ENCODE measurements at places on chromosomes 5 and 9.

DNA sequence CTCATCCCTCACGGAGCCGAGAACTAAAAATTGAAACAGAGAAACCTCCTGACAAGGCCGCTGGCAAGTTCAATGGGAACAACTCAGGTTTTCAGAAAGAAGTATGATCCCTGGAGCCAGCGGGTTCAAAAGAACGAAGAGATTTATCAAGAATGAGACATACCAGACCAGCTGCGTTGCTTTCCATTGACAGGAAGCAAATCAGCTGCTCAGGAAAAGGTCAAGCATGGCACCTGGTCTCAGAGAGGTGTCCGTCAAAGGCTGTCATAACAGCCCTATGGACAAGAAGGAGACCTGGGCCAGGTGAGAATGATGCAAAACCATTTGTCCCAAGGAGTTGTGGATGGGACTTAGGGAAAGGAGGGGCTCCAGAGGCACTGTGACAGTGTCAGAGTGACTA is 34.9 kb upstream of the GNE start:
- no peak for DNase-seq

DNA sequence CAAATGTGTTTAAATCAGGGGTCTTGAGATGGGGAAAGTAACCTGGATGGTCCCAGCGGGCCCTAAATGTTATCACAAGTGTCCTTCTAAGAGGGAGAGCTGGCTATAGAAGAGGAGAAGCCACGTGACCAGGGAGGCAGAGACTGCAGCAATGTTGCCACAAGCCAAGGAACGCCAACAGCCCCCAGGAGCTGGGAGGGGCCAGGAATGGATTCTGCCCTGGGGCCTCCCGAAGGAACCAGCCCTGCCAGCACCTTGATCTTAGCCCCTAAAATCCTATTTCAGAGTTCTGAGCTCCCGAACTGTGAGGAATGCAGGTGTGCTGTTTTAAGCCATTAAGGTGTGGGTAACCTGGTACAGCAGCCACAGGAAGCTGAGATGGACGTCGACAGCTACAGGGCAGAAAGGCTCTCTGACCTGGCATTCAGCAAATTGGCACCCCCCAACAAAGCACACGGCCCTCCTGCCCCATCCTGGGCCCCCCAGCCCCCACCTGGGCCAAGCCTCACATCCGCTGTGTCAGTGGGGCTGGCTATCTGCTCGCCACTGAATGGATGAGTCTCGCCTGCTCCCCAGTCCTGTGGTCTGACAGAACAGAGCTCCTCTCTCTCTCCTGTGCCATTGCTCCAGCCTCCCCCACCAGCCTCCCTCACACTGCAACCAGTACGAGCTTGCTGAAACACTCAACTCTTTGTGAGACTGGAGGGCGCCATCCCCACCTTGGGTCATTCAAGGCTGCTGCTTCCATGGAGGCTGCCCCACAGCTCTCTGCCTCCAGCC is 78.8 kb downstream of the ADAMTS2 start:
- no peak for DNase-seq

DNA sequence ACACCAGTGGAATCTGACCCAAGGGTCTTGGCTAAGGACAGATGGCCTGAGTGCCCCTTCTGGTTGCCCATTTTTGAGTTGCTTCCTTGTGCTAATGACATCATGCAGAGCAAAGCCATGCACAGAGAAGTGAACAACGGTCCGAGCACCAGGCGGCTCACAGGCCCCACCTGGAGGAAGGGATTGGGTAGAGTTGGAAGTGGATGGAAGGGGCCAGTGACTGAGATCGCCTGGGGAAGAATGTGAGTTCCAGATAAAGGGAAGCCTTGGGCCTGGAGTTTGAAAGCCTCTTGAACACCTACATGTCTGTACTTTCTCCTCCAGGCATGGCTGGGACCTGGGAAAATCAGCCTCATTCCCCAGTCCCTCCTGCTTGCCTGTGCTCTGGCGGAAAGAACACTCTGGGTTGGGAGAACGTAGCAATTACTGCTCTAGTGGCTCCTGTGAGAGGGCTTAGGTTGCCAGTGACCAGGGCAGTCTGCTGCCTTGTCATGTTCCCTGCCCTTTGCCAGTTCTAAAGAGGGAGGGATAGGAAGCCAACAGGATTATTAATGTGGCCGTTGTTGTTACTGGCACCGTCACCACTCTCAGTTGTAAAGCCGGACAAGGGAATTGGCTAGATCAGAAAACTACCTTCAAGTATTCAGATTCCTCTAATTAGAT is 62.5 kb upstream of the PTPN3 start:
- no peak for DNase-seq

- no peak for DNase-seq
Observed at GRCh38 chr5:89229331-89230070, 346.5 kb upstream of the MEF2C start.

- peak; percentile 26 for DNase-seq
Observed at GRCh38 chr9:91948597-91949391, 1.2 kb downstream of the ROR2 start.

DNA sequence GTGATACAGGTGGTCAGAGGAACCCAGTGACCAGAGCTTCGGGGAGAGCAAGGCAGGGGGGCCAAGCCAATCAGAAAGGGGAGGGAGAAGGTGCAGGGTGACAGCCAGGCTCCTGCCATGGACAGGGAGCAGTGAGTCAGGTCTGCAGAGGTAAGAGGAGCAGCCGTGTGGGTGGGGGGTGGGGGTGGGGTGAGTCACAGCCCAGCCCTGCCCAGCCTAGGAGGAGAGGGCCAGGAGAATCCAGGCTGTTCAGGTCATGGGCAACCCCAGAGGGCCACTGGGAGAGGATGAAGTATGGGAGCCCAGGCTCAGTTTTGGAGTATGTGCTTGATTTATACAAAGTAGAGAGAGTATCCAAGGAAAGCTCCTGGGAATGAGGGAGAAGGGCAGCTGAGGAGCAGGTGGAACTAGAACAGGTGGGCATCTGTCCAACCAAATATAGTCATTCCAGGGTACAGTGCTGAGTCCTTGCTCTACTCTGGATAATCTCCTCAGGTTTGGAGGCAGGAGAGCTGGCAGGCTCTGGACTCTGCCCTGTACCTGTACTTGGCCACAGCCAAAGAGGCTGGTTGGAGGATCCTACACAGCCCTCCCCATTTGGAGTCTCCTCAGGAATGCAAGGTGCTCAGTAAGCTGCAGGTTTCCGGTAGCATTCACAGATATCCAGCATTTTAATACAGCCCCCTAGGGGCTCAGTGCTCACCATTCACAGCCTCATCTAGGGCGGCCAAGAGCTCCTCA is 1.6 kb downstream of the HBEGF start:
- no peak for DNase-seq

- DNase-seq = no peak
Observed at GRCh38 chr9:127493592-127494303, 42.4 kb downstream of the LRSAM1 start.

DNA sequence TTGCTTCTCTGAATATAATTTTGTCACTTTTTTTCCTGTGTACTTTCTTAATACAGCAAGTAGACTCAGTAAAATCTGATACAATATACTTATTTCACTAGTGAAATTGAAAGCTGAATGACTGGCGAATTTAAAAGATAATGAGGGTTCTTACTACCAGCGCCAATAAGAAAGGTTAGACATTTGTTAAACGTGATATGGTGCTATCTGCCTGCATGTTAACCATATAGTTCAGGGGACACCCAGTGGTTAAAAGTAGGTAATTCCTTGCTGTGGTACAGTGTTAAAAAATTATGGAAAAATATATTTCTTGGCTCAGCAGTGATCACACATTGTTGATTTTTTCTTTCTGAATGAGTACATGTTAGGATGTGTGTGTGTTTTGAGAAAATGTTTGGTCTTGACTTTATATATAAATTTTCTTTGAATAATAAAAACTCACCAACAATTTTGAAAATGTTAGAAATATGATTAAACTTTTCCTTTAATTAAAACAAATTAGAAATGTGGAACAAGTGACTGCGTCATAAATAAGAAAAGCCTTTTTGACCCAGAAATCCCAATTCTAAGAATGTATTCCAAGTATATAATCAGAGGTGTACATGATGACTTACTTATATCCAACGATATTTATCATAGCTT is 25.8 kb downstream of the CAST start:
- peak; percentile 26 for DNase-seq

- DNase-seq = no peak
Observed at GRCh38 chr5:64518793-64519192, 13.0 kb downstream of the RGS7BP start.

DNA sequence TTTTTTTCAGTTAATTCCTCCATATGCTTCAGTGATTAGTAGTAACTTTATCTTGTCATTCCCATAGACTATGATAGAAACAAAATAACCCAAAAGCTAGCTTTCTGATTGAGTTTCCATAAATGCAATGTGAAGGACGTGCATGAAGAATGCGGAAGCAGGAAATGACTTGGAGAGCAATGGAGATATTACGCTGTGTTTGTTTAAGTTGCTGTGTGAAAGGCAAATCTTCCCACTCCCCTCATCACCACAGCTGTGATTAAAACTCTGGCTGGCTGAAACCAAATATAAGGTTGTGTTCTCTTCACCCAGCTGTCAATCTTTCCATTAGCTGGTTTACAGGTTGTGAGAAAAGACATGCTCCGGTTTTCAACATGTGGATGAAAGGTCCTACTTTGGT is 83.9 kb downstream of the NR2F1-AS1 start:
- no peak for DNase-seq

DNA sequence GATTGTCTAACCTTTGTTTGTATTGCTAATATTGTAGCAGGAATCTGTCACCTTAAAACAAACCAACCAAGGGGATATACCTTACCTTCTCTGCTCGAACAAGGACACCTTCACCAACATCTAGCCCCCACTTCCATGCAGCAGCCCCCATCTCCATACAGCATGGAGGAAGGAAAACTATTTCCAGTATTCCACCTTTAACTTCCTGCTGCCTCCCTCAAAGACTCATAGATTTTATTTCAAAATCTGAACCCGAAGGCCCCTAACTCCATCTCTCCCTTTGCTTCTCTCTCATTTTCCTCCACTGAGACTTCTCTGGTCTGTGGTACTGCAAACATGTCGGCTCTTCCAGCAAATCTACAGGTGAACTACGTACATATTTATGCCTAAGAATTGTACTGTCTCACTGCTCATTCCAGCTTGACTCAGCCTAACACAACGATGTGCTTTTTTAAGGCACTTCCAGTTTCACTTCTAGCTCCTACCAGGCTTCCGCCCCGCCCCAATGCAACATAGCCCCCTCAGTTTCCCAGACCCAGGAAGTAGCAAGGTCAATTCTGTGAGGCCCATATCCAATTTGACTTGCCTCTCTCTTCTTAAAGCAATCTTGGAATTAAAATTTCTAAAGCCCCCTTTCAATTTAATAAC is 70.7 kb upstream of the RNF38 start:
- DNase-seq = no peak

DNA sequence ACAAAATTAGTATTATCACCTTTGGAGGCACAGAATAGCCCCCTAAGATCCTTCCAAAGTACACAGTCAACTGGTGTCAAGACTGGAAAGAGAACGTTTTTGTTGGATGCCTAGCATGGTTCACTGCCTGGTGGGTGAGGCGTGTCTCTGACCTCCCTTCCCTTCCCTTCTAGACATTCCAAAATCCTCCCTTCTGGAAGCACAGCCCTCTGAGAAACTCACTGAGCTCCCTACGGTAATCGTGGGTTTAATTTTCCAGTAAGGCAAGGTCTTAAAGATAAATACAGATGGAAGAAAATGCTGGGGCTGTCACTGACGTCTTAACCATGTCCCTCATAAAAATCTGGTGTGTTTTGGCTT is 138.8 kb downstream of the LIFR start:
- DNase-seq = no peak

DNA sequence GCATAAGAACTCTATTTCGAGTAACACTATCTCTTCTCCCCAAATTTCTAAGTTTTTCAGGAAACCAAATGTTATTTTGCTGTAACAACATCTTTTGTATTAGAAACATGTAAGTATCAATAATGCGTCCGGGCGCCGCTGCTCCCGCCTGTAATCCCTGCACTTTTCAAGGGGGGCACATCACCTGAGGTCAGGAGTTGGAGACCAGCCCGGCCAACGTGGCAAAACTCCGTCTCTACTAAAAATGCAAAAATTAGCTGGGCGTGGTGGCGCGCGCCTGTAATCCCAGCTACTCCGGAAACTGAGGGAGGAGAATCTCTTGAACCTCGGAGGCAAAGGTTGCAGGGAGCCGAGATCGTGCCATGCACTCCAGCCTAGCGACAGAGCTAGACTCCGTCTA is 881.1 kb upstream of the NUDT12 start:
- no peak for DNase-seq

DNA sequence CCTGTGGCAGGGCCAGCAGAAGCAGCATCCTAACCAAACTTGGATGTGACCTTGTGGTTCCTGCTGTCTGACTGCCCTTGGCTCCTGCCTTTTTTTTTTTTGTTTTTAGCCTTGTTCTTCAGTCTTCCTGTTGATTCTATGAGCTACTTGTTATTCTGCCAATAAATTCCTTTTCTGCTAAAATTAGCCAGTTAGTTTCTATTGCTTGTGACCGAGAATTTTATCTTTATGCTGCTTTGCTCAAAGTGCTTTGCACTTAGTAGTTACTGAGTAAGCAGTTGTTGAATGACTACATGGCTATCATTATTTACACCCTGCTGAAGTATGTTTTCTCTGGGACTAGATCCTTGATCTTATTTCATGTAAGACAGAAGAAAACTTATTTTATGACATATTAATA is 20.8 kb upstream of the ATG10 start:
- no peak for DNase-seq

DNA sequence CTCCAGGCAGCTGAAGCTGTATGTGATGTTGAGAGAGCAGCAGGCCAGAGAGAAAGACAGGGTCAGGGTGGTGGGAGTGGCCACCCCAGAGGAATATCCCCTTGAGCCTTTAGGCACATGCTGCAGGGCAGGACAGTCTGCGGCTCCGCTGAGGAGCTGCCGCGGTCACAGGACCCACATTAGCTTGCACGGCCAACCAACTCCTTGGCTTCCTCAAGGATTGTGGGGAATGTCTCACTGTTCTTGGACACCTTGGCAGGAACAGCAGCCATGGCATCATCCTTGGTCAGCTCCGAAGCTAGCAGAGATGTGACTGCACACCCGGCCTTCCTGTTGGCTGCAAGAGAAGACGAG is 27.8 kb downstream of the PCDHGC5 start:
- no peak for DNase-seq

DNA sequence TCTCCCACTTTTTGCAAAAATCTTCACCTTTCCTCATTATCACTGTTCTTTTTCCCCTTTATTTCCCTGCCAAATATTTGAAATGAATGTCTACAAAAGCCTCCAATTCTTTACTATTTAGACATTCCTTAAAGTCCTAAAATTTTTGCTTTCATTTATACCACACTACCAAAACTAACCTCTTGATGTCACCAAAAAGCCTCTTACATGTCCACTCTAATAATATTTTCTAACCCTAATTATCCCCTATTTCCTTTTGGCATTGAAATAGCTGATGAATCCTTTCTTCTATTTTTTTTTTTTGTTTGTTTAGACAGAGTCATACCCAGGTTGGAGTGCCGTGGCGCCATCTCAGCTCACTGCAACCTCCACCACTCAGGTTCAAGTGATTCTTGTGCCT is 32.3 kb upstream of the NRG2 start:
- DNase-seq = no peak

All from NCI-H510A treated with DMSO at 0.1 percent for 48 hours (cell line).